Stimulated activated CD8-positive, alpha-beta memory T cell treated with anti-CD3 and anti-CD28 coated beads, Interleukin-15, amount 100 ng/mL, for 24 hours (primary cell): ENCODE measurements at places on chromosomes 5 and 9.

DNA sequence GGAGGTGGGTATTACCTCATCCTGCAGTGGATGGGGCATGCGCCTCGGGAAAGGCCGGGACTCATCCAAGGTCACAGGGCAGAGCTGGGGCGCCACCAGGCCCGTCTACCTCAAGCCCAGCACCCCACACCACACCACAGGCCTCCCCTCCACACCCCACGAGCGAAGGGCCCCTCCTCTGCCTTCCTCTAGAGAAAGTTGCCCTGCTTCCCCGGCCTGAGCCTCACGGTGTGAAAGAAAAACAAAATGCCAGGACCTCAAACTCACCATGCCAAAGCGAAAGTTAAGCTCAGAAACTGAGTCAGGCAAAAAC lies 161.1 kb downstream of the COL23A1 start:
- no peak for DNase-seq

GRCh38 chr5:169442913-169443784 lies 140.4 kb upstream of the SPDL1 start:
- DNase-seq, result no peak

- DNase-seq, result no peak
These were observed 5.6 kb downstream of the IFNA14 start for GRCh38 chr9:21234153-21234687.

DNA sequence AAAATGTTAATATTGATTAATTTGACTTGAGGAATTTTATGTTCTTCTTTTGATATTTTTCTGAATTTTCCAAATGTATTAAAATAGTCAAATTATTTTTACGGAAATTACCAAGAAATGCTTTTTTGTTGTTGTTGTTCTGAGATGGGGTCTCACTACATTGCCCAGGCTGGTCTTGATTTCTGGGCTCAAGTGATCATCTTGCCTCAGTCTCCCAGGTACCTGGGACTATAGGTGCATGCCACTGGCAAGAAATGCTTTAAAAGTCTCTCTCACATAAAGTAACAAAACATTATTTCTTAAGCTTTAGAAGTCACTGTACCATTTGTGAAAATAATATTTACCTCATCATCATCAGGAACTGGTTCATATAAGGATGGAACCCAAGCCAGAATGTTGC lies 43.0 kb upstream of the ELOVL7 start:
- DNase-seq, result no peak

DNA sequence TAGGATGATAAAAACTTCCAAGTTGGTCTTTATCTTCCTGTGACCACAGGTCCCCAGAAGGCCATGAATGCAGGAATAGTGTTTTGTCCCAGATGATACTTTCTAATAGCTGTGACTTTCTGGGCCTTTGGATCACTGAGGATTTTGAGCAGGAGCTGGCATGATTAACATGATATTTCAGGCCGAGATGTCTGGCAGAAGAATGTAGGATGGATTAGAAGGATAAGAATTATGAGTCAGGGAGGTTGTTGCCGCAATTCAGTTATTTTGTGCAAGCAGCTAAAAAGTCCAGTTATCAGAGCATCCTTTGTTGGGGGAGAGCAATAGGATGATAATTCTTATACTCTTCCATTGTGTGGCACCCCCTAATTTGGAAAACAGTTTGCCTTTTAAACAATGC lies 189.7 kb downstream of the PSAT1 start:
- no peak for DNase-seq

DNA sequence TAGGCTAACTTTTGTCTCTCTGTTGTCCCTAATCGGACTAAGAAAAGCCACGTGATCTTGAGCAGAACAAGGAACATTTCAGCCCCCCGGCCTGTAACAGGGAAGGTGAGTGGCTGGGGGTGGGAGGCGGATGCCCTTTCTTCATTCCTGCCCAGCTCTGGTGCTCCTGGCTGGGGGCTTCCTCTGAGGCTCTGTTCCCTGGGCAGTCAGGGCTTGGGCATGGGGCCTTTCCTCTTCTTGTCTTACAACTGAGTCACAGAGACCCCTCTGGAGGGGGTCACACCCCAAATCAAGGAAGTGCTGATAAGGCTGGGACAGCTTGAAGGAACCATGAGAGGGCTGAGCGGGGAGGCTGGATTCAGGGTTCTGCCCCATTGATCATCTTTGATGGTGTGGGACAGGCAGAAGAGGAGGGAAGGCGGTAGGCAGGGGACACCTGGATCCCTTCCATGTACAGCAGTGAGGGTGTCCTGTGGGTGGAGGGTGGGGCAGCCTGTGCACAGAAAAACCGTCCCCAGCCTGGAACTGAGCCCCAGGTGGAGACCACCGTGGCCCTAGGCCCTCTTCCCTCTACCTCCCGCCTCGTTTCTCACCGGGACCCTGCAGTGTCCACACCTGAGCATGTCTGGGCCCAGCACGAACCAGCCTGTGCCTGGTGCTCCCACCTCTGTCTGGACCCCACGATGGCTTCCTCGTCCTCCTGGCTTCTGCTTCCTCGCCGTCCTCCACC lies 257.7 kb upstream of the IRX1 start:
- DNase-seq, result no peak

- no peak for DNase-seq
These were observed 1.4 kb downstream of the GDA start for GRCh38 chr9:72150661-72151060.

DNA sequence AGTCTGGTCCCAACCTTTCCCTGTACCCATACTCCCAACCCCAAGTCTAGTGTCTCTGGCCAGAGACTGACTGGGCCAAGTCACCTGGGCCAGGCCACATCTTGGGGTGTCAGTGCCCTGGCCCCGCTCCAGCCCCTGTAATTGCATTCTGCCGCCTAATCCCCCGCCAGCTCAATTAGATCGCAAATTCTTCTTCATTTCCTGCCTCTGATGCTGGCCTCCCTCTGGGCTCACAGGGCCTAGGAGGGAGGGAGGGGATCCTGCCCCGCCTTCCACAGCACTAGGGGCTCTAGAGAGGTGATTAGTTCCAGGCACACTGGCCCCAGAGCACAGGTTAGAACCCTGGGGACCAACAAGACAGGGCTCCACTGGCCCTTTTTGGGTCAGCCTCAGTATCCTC lies 5.5 kb downstream of the CXXC5 start:
- no peak for DNase-seq

DNA sequence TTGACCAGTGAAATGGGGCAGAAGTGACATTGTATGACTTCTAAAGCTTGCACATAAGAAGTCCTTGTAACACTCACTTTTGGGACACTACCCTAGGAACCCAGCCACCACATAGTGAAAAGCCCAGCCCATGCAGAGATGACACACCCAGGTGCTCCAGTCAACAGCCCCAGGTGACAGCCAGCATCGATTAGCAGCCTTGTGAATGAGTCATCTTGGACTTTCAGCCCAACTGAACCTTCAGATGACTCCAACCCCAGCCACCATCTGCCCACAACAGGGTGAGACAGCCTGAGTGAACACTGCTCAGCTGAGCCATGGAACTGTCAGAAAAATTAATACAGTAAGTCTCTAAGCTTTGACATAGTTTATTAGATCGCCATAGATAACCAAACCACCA lies 458.6 kb downstream of the ZSWIM6 start:
- DNase-seq, result no peak

DNA sequence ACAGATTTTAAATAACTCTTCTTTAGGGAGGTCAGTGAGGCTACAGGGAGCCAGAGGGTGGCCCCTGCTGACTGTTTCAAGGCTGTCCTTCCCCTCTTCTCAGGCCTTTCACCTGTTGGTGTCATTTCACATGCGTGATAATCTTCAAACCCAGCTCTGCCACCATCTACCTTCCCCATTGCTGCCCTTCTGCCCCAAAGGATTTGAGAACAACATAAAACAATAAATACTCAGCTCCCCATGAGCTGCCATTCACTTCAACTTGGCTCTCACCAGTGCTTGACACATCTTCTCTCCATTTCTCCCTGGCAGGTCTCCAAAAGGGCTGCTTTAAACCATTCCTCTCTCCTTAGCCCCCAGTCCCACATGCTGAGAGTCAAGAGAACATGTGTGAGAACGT lies 75.5 kb upstream of the PALM2AKAP2 start:
- no peak for DNase-seq

DNA sequence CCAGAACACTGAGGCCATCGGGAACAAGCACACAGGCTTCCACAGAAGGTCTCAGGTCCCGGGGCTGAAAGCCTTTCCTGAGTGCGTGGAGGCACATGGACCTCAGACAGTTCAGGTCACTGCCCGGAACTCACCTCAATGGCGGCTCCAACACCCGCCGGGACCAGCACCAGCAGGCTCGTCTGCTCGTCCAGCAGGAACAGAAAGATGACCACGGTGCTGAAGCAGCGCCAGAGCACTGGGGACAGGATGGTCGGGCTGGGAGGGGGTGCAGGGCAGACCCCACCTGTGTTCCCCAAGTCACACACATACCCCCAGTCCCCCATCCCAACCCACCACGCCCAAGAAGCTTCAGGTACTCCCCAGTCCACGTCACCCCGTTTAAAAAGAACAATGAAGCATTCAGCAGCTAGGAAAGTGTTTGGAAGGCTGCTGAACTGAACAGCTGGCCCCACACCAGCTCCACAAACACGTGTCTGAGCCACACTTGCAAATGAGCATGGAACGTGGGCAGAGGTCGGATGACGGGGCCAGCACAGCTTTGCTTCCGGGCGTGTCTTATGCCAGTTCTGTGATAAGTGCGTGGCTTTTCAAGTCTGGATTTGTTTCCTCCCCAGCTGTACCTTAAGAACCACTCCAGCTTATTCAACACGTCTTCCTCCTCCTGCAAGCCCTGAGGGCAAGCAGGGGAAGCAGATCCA lies 14.6 kb downstream of the CLPTM1L start:
- DNase-seq, result no peak

- no peak for DNase-seq
These were observed 34.1 kb downstream of the LAMC3 start for GRCh38 chr9:131043087-131043486.

DNA sequence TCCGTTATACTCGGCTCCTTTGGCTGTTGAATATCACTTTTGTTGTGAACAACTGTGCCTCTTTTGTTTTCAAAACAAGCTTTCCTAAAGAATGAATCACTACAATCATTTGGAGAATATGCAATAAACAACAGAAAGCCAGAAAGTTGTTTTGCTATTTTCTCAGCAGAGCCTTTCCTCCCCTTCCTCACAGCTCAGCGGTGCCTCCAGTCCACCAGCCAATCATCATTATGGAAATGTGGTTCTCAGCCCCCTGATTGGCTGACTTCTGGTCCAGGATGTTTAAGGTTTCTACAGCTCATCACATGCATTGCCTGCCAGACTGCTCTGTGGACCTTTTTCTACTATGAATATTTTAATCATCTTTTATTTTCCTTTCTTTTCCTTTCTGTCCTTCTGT lies 9.1 kb upstream of the ZNF608 start:
- no peak for DNase-seq

DNA sequence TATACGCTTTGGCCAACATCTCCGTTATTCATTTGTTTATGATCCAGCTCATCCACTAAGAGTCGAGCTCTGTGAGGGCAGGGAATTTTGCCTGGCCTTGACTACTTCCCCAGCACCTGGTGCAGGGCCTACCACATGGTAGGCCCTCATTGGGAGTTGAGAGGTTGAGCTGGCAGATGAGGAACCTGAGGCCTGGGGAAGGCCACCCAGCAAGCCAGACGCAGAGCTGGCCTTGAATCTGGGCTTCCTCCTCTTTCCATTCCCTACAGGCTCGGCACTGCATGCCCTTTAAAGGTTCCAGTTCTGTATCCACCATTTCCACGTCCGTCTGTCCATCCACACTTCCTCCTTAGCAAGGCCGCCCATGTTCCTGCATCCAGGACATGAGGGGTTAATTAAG lies 24.2 kb downstream of the KCNMB1 start:
- DNase-seq, result no peak

GRCh38 chr9:19405771-19406170 lies 3.0 kb upstream of the ACER2 start:
- no peak for DNase-seq

- DNase-seq, result no peak
These were observed 82.9 kb downstream of the RXRA start for GRCh38 chr9:134408939-134409737.

- no peak for DNase-seq
These were observed 12.0 kb downstream of the MACROH2A1 start for GRCh38 chr5:135386886-135387628.

GRCh38 chr9:36802201-36802920 lies 229.7 kb downstream of the MELK start:
- no peak for DNase-seq

DNA sequence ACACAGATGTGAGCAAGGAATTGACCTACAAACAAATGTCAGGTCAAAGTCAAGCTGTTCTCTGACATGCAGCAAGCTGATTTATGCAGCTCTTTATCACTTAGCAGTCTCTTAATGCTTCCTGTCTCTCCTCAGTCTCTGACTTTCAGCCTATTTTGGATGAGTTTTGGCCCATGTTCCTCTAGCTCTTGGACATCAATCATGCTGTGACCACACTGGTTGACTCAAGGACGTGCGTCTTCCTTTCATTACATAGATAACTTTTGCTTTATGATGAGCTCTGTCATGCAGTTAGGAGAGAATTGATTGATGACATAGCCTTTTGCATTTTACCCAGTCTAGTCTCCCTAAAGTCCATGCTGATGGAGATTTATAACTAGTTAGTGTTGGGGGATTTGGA lies 9.4 kb upstream of the REEP5 start:
- no peak for DNase-seq

DNA sequence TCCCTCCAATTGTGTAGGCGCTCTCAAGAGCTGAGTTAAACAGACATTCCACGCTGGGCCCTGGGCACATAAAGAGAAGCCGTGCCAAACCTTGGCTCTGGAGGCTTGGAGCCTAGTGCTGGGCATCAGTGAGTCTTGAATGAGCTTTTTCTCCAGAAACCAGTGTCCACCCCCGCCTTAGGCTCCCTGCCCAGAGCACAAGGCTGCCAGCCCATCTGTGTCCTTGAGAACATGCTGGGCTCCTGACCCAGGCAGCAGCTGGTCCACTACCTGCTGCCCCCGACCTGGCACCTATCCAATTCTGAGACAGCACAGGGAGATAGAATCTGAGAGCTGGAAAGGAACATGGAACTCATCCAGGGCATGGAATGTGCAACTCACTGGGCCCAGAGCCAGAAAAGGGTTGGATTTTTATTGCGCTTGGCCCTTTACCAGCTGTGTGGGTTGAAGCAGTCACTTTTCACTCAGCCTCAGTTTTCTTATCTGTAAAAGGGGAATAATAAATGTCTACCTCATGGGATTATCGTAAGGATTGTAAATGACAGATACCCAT lies 92.4 kb upstream of the CPLX2 start:
- DNase-seq, result no peak

DNA sequence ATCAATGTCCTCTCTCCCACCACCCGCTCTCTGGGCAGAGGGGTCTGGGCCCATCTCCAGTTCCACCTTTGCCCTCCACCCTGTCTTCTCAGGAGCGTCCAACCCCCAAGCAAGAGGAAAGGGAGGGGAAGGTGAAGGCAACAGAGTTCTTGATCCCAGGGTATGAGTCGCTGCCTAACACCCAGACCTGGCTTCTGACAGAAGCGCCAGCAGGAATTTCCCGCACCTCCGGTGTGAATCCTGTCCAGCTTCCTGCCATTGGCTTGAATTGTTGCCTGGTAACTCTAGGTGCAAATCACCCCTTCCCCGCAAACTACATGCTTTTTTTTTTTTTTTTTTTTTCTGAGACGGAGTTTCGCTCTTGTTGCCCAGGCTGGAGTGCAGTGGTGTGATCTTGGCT lies 84.2 kb upstream of the IER5L start:
- DNase-seq, result no peak

GRCh38 chr5:180787711-180788431 lies 14.7 kb downstream of the MGAT1 start:
- no peak for DNase-seq

- no peak for DNase-seq
These were observed 130.6 kb downstream of the DTWD2 start for GRCh38 chr5:118857700-118858099.

GRCh38 chr9:110099236-110100095 lies 108.5 kb downstream of the C9orf152 start:
- no peak for DNase-seq

GRCh38 chr5:115639377-115639776 lies 13.5 kb upstream of the TMED7 start:
- no peak for DNase-seq
